HS-5 (cell line): ENCODE measurements at places on chromosomes 4 and X.

GRCh38 chrX:139086246-139086645 lies 374.7 kb upstream of the FGF13 start:
- no peak for DNase-seq

DNA sequence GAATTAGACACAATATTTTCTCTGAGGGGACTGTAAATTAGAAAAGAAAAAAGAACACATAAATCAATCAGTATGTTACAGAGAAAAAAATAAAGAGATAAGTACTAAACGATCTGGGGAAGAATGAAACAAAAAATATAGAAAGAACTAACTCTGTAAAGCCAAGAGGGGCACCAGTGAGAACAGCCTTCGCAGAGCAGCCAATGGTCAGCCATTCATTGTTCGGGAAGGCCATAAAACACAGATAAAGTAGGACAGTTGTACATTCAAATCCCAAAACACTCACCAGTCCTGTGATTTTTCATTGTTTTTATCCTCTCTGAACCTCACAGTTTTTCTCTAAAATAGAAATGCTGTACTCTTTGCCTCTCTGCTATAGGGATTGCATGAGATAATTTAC lies 127.9 kb downstream of the NEK1 start:
- DNase-seq, result no peak

GRCh38 chr4:23969635-23970145 lies 79.8 kb upstream of the PPARGC1A start:
- DNase-seq, result no peak

- DNase-seq, result no peak
These were observed 93.6 kb downstream of the PPP2R2C start for GRCh38 chr4:6378493-6379445.

DNA sequence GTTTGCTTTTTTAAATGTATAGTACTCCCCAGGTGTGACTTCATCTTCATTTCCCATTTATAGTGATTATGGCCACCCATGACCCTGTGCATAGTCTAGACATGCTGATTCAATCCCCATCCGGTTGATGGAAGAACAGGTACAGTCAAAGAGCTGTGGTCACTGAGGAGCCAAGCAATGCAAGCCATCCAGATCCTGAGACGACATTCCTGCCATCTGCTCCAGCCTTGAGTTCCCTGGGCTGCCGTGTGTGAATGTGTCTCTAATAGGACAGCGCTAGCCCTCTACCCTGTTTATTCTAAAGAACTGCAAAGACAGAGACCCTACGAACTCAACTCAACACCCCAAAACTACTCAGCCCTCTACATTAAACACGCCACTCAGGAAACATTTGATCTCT lies 1.7 kb downstream of the KCNIP4 start:
- no peak for DNase-seq

- DNase-seq, result no peak
These were observed at the start of gene TRIM60 for GRCh38 chr4:165031436-165032211. TRIM60 (plus strand) TSS chr4:165031999; CDS start chr4:165040073, 8,074 bp downstream.

DNA sequence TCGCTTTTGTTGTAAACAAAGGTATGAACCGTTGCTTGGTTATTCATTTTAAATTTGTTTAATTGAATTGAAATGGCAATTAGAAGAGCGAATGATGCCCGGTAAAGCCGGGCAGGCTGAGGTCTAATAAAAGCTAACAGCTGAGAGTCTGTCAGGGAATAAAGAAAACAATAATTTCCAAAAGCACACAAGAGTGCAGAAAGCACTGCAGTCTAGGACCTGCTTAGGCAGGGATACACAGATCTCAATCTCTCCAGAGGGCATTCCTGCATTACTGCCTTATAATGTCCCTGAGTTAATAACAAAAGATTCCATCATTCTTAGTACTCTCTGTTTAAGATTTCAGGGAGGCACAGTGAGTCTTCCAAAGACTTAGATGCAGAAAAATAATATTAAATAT lies 27.6 kb upstream of the EMCN start:
- DNase-seq, result no peak

DNA sequence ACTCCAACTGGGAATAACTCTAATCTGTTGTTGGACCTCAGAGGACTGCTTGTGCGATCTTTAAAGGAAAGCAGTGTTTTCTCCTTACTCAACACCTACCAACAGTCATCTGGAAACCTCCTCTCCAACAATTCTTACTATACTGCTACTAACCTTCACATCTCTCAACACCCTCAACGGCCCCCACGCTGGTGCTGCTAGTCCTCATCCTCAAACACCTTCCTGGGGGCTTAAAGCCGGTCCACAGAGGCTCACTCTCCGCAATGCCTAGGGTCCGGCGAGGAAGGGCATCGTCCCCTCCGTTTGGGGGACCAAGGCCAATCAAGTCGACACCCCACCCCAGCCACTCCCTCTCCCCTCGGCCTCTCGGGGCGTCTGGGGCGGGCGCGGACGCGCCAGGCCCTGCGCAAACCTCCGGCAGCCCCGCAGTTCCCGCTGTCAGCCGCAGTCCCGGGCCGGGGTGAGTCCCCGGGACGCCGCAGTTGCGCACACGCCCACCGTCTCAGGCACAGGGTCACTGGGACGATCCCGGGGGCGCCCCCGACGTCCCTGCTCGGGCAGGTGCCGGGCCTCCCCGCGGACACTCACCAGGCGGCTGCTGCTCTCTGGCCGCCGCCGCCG lies 418 bp downstream of the TAB3 start:
- no peak for DNase-seq

- peak; percentile 36 for DNase-seq
These were observed 102.8 kb upstream of the PCDH18 start for GRCh38 chr4:137635108-137635507.

DNA sequence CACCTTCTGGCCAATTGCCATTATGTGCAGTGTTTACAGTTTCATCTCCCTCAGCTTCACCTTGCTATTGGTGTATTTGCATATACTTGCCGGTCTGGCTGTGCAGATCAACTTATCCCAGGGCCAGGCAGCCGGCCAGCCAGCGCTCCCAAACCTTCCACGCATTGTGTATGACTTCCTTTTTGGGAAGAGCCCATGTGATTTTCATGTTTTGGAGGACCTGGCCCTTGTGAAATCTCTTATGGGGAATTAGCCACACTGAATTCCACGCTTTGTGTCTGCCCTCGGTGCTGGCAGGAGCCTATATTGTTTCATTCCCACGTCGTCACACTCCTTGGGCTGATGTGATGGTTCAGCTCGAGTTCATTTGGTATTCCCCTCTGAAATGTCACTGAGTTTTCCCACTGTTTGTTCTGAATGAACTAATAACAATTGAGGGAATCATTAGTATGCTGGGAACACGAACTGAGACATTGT lies 6.0 kb upstream of the PDLIM3 start:
- no peak for DNase-seq

DNA sequence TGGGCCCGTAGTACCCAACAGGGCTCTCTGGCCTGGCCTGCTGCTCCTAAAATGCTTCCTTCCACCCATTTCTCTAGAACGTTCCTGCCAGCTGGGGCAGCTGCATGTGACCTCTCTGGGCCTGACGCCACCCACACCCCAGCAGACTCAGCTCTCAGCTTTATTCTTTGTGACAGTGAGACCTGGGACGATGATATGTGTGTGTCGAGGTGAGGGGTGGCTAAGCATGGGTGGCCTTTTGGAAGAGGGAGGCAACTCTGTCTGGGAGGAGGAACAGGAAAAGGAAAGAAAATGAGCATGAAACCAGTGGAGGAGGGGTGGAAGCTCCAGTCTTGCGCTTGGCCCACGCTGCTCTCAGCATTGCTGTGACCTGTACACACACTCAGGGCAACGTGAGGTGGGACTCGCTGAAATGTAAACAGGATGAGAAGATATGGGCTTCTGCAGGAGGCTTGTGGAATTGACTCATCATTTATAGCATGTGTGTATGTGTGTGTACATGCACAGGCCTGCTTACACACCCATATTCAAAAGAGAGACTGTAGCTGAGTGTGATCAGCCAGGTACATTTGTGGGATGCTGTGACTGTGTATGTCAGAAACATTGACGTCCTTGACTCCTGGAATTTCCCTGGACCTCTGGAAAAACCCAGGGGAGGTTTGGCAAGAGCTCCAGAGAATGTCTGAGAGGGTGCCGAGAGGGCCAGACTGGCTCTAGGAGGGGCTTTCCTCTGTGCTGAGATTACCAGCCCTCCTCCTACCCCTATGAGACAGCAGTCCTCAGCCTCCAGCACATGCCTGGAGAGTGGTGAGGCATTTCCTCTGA lies 137.9 kb downstream of the PJA1 start:
- DNase-seq, result no peak

DNA sequence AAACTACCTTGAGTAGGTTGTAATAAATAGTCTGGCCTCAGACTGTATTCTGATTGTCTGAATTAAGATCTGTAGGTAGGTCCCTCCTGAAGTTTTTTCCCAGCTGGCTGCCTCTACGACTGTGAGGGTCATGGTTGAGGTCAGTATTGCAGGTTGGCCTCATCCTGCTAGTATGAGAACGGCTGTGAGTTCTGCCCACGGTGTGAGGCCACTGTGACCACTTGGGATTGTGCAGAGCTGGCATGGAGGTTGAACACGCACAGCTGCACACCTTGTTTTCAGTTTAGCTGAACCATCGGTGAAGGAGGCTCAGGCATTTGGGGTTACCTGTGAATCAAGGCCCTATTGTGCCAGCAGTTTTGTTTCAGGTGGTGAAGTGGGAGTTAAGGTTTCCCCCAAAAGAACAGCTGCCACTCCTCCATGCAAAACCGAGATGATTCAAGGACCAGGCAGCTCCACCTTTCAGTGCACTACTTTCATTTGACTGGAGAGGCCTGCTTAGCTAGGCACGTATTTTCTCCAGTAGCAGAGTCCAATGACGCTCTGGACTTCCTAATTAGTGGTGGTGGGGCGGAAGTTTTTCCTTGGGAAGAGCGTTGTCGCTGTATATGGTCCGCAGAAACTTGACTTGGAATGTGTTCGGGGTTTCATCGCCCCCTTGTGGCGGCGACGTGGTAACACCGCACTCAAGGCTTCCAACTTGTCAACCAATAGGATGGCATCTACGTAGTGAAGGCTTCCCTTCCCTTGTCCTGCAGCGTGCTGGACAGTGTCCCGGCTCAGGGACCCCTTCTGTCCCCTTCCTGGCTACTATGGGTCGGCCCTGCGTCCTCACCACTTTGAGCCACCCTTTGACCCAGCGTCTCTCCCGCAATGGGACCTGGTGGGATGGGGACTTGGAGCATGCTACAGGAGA lies 13.8 kb downstream of the CMC4 start:
- no peak for DNase-seq

DNA sequence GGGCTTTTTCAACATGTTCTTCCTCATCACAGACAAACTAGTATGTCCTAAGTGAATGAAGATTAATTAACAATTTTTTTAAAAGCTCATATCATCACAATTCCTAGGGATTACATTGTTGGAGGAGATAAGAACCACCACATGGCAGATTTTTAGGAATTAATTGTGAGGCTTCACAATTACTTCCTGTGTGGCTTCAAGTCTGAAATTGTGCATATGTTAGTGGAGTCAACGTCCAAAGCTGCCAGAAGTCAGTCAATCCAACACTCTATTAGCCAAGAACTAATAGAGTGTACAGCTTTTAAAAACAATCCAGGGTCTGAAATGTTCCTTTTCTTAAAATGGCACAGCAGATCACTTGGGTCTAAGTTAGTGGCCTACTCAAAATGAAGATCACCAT lies 49.3 kb upstream of the C1QTNF7 start:
- no peak for DNase-seq

GRCh38 chrX:154409222-154409871 lies at the start of gene DNASE1L1:
DNASE1L1 (minus strand) TSS chrX:154409254; CDS start chrX:154405568, 3,686 bp downstream.
- no peak for DNase-seq

GRCh38 chrX:30065226-30065625 lies 150.1 kb upstream of the MAGEB2 start:
- peak; percentile 26 for DNase-seq

- DNase-seq, result no peak
These were observed 25.9 kb downstream of the MXRA5 start for GRCh38 chrX:3320471-3321046.

DNA sequence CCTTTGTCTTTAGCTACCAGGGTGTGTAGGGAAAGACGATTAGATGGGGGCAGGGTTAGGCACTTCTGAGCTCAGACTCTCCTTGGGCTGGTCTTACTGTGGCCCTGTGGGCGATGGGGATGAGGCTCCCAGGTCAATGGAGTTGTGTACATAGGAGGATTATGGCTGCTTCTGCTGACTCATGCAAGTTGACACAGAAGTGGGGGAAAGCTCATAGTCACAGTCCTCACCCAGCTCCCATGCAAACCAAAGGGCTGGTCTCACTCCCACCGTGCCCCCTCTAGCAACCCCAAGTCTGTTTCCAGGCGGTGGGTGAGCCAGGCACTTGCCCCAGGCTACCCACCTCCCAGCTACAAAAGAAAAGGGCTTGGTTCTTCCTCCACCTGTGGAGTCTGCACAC lies 24.4 kb upstream of the VSIG4 start:
- no peak for DNase-seq

GRCh38 chr4:146654687-146655520 lies 16.2 kb downstream of the POU4F2 start:
- no peak for DNase-seq

- DNase-seq, result no peak
These were observed 6.9 kb downstream of the SLC39A8 start for GRCh38 chr4:102338405-102338804.

DNA sequence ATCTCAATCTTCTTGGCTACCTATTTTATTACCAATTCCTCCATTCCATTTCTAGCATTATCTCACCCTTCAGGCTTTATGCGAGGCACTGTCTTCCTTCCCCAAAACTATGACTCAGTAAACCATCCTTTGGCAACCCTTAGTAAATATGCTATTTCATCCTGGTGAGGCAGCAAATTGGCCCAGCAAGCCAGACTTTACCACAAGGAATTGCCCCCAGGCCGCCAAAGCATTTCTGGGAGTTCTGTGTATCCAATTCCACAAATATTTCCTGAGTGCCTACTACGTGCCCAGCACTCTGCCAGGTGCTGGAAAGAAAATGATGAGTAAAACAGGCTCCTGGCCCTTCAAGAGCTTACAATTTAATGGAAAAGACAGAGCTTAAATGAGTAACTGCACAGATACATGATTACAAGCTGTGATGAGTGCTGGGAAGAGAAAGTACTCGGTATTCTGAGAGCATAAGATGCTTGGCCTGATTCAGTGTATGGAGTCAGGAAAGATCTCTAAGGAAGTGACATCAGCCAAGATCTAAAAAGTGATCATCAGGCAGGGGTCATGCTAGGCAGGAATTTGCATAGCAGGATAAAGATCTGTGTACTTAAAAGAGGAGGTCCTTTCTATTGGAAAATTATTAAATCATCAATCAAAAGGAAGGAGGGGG lies 193.8 kb downstream of the ADAMTS3 start:
- peak; percentile 49 for DNase-seq

- no peak for DNase-seq
These were observed 50.6 kb downstream of the NRK start for GRCh38 chrX:105872941-105873340.

- no peak for DNase-seq
These were observed 178.6 kb downstream of the TENM3 start for GRCh38 chr4:182421753-182422152.

GRCh38 chr4:125833-126232 lies 1.5 kb downstream of the ZNF718 start:
- DNase-seq, result no peak

- no peak for DNase-seq
These were observed 15.8 kb upstream of the UBE2K start for GRCh38 chr4:39682138-39682537.
